ENCODE measurements at places on chromosomes 7 and 10.

- no peak for DNase-seq
Observed at GRCh38 chr7:33418251-33418701, 288.9 kb downstream of the BBS9 start.

DNA sequence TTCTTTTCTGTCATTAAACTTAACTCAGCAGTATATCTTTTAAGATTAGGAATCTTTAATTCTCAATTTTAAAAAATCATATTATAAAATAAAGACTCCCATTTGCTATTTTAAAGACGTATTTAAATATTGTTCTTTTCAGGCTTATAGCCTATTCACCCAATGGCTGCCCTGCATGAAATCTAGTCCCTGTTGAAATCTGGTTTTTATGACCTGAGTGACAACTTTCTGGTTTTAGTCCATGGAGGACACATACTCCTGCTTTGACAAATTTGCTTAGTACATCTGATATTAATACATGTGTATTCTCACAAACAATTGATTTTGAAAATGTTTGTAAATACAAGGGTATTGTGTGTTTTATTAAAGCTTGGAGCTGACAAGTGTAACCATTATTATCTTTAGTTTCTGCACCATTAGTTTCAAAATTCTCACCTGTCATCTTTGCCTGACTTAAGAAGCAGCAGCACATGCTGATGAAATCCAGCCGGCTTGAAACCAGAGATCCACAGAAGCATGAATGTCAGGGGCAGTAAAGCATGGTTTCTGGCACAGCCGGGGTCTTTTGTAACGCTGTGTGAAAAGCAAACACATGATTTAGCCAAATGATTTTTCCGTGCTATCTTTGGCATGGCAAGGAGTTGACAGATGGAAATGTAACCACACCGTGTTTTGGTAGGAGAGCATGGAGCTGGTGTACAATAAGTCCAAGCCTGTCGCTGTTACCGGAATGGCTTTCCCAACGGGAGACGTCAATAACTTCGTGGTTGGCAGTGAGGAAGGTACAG is 262.8 kb downstream of the DYNC1I1 start:
- no peak for DNase-seq

DNA sequence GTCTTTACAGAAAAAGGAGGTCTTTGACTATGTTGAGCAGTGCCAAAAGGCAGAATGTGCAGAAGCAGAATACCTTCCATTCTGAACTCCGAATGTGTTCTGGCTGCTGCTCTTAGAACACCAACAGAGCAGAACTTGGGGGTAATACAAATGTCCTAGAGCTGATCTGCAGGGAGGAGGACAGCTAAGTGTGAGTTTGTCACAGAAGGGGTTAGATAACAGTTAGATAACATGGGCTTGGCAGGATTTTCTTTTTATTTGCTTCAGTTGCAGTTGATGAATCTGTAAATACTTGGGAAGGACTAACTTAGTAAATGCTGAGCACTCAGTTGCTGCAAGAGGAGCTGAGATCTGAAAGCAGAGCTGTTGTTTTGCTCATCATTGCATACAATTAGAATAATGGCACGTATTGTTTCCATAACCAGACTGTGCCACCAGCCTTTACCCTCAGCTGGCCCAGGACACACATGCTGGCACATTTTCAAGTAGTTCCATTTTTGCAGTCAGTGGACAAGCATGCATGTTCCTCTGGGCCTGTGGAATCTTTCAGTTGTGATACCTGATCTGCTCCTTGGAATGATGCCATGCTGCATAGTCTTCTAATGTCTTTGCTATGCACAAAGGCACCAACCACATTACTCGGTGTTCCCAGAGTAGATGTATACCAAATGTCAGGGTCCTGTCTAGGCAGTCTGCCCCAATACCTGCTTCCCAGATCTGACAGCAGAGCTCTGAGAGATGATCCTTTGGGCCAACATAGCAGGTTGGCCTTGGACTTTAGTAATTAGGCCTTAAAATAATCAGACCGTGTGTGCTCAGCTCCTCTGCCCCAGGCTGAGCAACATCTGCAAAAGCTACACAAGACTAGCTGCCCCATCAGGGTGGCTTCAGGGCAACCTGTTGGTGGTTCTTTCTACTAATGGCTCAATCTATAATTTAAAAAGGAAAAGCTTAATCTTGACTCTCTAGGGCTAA is 55.7 kb downstream of the GSDME start:
- DNase-seq, result no peak

DNA sequence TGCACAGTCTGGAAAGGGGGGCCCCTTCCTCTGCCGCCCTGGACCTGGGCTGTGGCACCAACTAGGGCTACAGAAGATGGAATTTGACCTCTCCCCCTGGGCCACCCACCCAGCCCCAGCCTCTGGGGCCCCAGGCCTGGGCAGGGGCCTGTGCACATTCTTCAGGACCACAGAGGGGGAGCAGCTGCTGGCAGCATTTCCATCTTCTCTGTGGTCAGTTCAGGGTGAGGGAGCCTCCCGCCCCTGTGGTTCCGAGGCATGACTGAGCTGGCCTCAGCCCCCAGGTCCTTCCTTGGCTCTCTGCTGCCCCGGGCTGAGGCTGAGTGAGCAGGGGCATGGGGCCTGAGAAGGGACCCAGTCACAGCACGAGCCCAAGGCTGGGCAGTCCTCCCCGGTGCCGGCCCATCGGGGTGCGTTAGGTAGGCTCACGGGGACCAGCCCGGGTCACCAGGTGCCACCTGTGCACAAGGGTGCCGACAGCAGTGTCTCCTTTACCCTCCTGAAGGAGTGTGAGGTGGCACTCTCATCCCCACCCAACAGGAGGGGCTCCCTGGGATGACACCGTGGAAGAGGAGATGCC is 63.2 kb downstream of the UNCX start:
- no peak for DNase-seq

DNA sequence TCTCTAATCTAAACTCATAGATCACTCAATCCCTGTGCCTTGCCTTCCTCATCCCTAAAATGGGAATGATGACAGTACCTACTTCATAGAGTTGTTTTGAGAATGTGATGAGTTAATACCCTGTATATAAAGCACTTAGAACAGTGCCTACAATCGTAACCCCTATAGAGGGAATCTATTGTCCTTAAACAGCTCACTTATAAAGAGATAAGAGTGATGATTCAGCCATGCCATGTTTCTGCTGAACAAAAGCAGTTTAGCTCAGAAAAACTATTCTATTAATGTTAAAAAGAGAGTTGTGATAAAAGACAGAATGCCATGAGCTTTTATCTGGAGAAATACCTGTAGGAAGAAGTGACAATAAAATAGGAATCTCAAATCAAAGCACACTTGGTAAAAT is 63.6 kb downstream of the CUBN start:
- no peak for DNase-seq

- no peak for DNase-seq
Observed at GRCh38 chr10:13928451-13928850, 341.7 kb downstream of the PRPF18 start.
